ENCODE measurements at places on chromosomes 16 and 17. TPM values are rescaled to one million over a fixed set of nuclear protein-coding genes. Genes with fewer than 3 reads are reported as not detected.
A peak's percentile ranks its signal among the peaks of the same experiment; 100 is the strongest.

Gene SLC12A3
- total RNA-seq, result not detected

Gene NLRC3
- 0.61 TPM for total RNA-seq

Gene IRX5
- total RNA-seq, result 29.6 TPM

- no peak overlapping the region for H3K27ac ChIP-seq
- no peak for DNase-seq
- no peak overlapping the region for H3K4me3 ChIP-seq
- H3K27me3 ChIP-seq, result no peaks in the 10 kb centered on the region
- no peaks in the 10 kb centered on the region for H3K4me1 ChIP-seq
- no peaks in the 10 kb centered on the region for H3K36me3 ChIP-seq
Measured at GRCh38 chr16:21208446-21209230, 2.7 kb downstream of the ZP2 start.

DNA sequence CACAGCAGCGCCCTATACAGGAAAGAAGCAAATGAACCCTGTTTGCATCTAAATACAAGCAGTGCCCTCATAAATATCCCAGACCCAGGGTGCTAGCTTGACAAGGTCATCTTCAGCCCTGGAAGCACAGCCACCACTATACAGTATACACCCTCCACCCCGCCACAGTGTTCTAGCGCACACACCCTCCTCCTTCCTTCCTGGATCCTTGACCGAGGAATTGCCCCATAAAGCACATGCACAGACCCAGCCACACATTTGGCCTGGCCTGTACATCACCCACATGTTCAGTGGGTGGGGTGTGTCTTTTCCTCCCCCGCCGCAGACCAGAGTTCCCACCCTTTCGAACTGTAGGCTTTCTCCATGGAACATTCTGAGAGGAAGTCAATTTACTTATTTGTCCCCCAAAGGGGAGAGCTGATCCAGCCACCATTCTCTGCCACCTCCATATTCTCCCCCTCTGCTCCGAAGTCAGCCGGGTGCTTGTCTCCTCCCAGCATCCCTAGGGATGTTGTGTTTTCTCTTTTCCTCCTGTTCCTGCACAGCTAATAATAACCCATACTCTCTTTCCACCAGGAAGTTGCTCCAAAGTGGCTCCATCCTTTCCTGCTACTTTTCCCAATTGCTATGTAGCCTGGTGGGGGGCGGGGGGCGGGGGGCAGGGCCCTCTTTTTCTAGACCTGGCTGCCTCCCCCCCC is 6.6 kb downstream of the ABI3 start:
- peaks cover 8% of the 10 kb centered on the region for H3K27me3 ChIP-seq
- no peaks in the 10 kb centered on the region for H3K36me3 ChIP-seq
- DNase-seq, result peak; percentile 74
- H3K27ac ChIP-seq, result peak overlapping the region; percentile 58

DNA sequence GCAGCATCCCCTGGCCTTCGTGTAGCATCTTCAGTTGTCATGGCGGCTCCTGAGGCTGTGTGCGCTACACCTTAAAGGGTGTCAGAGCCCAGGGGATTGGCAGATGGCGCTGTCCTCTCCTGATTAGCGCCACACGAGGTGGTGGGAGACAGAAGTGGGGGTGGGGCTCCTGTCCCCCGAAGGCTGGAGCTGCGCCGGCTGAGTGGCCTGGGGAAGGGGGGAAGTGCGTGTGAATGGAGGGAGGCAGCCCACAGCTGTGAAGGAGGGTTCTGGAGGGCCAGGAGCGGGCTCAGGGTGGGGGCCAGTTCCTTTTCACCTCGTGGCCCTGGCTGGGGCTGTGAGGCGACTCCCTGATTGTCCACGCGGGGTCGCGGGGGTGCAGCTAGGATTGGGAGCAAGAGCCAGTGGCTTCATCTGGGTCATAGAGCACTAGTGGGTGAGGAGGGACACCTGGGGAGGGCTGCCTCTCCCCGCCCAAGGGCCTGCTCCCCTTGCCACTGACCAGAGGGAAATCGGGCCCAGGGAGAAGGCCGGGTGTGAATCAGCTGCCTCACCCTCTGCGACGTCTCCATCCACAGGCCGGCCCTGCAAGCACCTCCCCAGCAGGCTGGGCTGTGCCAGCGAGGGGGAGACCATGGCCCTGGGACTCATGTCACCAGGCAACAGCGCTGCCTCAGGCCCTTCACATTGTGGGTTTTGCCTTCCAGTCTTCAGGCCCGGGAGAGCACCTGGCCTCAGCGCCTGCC is 14.1 kb downstream of the BAHCC1 start:
- H3K4me3 ChIP-seq, result no peak overlapping the region
- no peak overlapping the region for H3K27ac ChIP-seq
- peaks cover 34% of the 10 kb centered on the region for H3K4me1 ChIP-seq
- H3K27me3 ChIP-seq, result no peaks in the 10 kb centered on the region
- no peaks in the 10 kb centered on the region for H3K36me3 ChIP-seq

GRCh38 chr16:81866820-81867440 is 87.8 kb downstream of the PLCG2 start:
- H3K27ac ChIP-seq, result no peak overlapping the region
- no peaks in the 10 kb centered on the region for H3K27me3 ChIP-seq
- no peaks in the 10 kb centered on the region for H3K36me3 ChIP-seq
- peaks cover 21% of the 10 kb centered on the region for H3K4me1 ChIP-seq

DNA sequence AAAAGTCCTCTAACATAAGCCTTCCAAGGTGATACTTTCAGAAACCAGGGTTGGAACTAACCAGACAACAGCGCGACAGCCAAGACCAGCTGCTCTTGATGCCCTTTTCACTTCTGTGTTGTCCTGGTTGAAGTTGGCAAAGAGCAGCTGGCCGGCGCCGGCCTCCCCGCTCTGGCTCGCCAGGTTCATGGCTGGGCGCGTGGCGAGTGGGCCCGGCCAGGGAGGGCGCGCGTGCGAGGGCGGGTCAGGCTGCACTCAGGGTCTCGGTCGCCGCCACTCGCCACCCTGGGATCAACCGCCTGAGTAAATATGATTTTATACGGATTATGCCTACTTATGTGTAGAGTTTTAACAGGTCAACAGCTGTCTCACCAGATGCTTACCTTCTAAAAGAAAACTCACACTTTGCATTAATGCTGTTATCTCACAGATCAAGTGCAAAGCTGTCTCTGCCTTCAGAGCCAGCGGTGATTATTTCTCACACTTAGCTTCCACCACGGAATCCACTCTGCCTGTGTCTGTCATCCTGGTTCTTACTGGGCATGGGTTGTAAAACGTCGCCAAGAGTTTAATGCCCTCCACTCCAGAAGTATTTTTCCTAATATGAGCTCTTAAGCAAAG is 13.5 kb downstream of the KCTD2 start:
- H3K4me1 ChIP-seq, result peaks cover 17% of the 10 kb centered on the region

DNA sequence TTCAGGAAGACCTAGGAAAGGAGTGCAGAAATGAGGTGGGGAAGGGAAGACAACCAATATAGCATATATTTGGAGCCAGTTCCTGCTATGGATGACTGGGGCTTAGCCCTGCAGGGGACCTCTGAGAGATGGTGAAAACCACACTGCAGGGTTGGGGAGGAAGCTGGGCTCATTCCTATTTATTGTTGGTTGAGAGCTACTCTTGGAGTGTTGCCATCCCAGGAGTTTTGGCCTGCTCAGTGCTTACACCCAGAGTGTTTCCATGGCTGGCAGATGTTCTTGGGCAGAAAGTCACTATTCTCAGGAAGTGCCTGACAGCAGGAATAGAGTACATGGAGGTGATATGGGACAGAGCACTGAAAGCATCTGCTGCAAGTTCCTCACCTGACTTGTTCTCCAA is 145.8 kb downstream of the SPACA3 start:
- no peaks in the 10 kb centered on the region for H3K36me3 ChIP-seq
- H3K27me3 ChIP-seq, result no peaks in the 10 kb centered on the region
- H3K27ac ChIP-seq, result no peak overlapping the region
- no peak for DNase-seq
- no peak overlapping the region for H3K4me3 ChIP-seq

DNA sequence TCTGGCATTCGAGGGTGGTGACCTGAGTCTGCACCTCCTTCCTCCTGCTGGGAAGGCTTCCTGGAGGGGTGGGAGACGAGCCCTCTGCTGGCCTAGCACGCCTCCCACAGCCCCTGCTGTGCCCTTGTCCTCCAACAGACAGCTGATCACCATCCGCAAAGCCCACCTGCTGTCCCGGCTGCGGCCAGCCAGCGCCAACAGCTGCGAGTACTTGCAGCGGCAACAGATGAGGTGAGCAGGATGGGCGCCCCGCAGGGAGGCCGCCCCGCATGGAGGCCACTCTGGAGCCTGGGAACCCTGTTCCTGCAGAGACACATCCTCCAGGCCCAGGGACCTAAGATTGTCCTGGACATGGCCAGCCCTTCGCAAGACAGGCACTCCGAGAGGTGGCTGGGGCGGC is 21.6 kb downstream of the UBALD1 start:
- DNase-seq, result no peak
- no peaks in the 10 kb centered on the region for H3K4me1 ChIP-seq
- no peaks in the 10 kb centered on the region for H3K36me3 ChIP-seq
- H3K4me3 ChIP-seq, result no peak overlapping the region
- no peak overlapping the region for H3K27ac ChIP-seq

DNA sequence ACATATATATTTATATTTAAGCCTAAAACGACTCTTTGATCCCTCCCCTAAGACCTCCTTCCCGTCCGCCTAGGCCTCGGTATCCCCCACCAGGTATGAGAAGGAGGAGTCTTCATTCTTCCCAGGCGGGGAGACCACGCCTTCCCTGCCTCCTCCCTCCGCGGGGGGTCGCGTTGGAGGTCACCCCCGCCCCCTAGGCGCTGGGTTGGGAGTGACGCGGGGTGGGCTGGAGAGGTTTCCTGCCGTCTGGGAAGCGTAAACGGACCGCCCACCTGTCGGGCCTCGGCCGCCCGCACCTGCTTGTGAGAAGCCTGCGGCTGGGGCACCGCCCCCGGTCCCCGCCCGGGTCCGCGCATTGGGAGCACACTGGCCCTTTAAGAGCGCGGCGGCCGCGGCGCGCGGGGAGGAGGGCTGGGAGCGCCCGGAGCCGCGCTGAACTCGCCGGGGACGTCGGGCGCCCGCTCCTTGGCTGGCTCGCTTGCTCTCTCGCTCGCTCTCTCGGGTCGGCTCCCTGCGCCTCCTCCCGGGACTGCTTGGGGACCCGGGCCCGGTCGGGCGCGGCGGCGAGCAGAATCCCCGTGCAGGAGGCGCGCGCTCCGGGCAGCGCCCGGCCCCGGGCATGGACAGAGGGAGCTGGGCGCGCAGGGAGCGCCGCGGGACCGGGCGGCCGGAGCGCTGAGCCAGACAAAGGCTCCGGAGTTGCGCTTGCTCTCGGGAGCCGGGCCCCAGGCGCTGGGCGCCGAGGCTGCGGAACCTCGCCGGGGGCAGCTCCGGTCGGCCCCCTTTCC is at the start of gene MMP15:
Gene MMP15 (plus strand): TSS at position 404 of the 788 bp plus-strand sequence. CDS start 597 bp downstream, outside the sequence.
- H3K4me3 ChIP-seq, result peak within 1 kb of the TSS; percentile 60
- peak within 1 kb of the TSS; percentile 96 for H3K27ac ChIP-seq
- peaks cover 25% of the 10 kb centered on the region for H3K27me3 ChIP-seq
- no peaks in the 10 kb centered on the region for H3K36me3 ChIP-seq

DNA sequence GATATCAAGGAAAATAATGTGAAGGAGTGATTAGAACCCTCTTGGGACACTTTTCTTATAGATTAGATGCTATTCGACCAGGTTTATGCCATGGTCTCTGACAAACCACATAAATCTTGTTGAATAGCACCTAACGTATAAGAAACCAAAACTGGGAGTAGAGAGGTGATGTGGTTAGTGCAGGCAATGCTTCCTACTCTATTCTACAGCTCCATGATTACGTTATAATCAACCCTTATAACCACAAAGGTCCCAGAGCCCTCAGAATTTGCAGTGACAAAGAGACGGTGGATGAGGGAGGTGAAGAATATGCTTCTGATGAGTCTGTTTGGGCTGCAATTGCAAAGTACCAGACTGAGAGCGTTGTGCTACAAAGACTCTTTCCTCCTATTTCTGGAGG is 78.4 kb downstream of the ARHGAP44 start:
- no peaks in the 10 kb centered on the region for H3K4me1 ChIP-seq
- no peaks in the 10 kb centered on the region for H3K27me3 ChIP-seq
- H3K36me3 ChIP-seq, result no peaks in the 10 kb centered on the region
- no peak overlapping the region for H3K4me3 ChIP-seq
- no peak for DNase-seq

- H3K27me3 ChIP-seq, result no peaks in the 10 kb centered on the region
- peaks cover 78% of the 10 kb centered on the region for H3K36me3 ChIP-seq
- H3K27ac ChIP-seq, result no peak overlapping the region
- peaks cover 12% of the 10 kb centered on the region for H3K4me1 ChIP-seq
- no peak for DNase-seq
- no peak overlapping the region for H3K4me3 ChIP-seq
Measured at GRCh38 chr17:30249460-30249859, 14.0 kb upstream of the SLC6A4 start.

All from heart left ventricle (tissue), 16 donors.